NCI-H524 (cell line): ENCODE measurements at places on chromosomes 5 and 9.

DNA sequence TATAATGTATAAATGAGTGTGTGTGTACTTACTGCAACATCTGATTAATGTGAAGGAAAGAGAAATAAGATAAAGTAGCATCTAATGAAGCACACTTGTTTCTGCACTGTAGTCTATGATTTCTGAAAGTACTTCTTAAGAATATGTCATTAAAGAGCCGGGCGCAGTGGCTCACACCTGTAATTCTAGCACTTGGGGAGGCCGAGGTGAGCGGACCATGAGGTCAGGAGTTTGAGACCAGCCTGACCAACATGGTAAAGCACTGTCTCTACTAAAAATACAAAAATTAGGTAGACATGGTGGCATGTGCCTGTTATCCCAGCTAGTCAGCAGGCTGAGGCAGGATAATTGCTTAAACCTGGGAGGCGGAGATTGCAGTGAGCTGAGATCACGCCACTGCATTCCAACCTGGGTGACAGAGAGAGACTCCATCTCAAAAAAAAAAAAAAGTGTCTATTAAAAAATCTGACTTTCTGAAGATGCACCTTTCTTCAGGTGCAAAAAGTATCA lies 556.9 kb downstream of the PTPRD start:
- no peak for DNase-seq

GRCh38 chr5:124706729-124707361 lies 39.6 kb downstream of the ZNF608 start:
- peak; percentile 94 for DNase-seq

GRCh38 chr9:34985311-34985899 lies 4.1 kb upstream of the DNAJB5 start:
- peak; percentile 4 for DNase-seq

DNA sequence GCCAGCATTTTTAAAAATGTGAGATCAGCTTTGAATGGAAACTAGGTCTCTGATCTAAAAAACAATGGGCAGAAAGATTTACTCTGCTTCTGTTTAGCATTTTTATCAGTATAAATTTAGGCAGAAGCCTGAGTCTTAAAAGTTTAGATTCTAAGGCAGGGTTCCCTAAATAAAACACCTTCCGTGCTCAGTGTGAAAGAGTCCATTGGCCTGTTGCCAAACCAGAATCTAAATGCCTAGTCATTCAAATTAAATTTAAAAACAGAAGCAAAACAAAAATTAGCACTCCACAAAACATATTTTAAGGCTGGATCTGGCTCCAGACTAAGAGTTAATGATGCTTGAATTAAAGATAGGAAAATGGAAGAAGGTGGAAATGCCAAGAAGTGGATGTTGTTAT lies 4.5 kb downstream of the TYRP1 start:
- DNase-seq, result no peak

DNA sequence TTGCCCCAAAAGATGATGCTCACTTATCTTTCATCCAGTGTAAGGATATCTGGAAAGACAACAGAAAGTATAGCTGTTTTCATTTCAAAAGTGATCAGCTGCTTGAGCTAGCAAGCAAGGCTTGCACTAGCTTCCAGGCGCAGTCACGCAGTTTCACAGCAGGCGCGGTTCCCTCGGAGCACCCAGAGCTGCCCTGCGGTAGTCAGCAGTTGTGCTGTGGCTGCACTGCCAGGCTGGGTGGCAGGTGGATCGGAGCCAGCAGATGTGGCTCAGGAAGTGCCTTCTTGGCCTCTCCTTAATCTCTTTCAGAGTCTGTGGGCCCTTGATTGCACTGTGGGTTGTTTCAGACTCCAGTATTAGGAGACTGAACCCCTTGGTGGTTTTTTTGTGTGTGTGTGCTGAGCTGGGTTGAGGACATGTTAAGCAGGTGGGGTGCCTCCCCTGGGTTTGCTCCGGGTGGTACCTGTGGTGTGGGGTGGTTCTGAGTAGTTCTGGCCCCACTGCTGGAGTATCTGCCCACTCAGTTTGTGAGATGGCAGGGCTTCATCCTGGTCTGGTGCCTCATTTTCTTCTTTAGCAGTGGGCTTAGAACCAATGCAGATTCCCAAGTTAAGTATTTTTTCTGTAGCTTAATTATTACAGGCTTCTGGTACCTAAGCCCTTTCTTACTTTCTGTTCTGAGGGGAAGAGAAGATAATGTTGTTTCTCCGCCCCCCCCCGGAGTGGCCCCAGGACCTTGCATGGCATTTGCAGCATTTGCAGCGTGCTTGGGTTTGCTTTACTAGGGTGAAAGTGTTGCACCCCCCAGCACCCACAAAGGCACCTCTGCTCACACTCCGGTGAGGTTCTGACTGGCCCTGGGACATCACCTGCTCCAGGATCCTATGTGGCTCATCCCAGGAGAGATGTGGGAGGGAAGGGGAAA lies 16.4 kb downstream of the TENT4A start:
- peak; percentile 91 for DNase-seq

- DNase-seq, result no peak
Measured at GRCh38 chr9:104997536-104997935, 69.6 kb upstream of the ABCA1 start.

DNA sequence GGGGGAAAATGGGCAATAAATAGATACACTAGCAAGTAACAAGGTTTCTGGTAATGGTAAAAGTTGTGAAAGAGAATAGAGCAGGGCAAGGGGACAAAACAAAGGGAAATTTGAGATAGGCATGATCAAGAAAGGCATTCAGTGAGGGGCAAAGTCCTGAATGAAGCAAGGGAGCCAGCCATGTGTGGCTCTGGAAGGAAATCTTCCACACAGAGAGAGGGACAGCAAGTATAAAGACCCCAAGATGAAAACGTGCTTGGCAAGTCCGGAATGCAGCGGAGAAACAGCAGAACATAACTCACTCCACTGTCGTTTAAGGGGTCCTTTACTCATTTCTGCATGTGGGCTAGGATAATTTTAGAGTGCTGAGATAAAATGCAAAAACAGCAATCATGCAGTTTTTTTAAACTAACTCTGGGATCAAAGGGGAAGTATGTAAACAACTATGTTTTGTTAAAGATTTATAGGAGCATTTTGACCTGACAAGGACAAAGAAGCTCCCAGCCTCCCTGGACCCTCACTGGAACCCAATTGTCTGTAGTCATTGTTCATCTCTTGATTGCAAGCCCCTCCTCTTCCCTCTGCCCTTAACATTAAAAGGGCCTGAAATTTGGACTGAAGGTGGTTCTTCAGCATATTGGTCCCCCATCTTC lies 22.9 kb upstream of the AOPEP start:
- no peak for DNase-seq

GRCh38 chr5:41840251-41840650 lies 30.0 kb downstream of the OXCT1 start:
- DNase-seq, result no peak

GRCh38 chr9:24298912-24299311 lies 246.8 kb downstream of the IZUMO3 start:
- no peak for DNase-seq

DNA sequence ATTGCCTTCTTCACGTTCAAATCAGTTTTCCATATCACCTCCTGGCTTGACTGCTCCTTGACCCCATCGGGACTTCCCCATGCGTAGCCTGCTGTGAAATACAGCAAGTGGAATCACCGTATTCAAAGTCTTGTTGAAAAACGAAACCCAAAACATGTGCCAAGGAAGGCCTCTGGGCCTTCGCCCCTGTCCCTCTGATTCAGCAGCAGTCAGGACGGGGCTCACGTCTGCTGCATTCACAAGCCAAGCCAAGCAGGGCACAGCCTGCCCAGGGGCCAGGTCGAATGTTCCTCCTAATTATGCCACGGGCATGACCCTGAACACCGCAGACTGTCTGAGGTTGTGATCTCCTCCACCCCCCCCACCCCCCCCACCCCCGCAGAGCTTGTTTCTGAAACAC lies 960 bp upstream of the CTNND2 start:
- DNase-seq, result no peak
